ENCODE measurements at places on chromosomes 4 and X. TPM values are rescaled to one million over a fixed set of nuclear protein-coding genes. Genes with fewer than 3 reads are reported as not detected.

ARHGAP4 gene
- total RNA-seq: 13.4 TPM

SERPINA7 gene
- not detected for total RNA-seq

SOWAHB gene
- not detected for total RNA-seq

NSUN7 gene
- total RNA-seq: 6.2 TPM

CC2D2A gene
- 13.1 TPM for total RNA-seq

CT45A3 gene
- total RNA-seq: not detected

GAGE10 gene
- total RNA-seq: not detected

DSPP gene
- not detected for total RNA-seq

UGT2A1 gene
- total RNA-seq: not detected

FGFBP2 gene
- total RNA-seq: 4.0 TPM

MAGEA11 gene
- total RNA-seq: not detected

TCEAL4 gene
- total RNA-seq: 101 TPM

UGT2B11 gene
- total RNA-seq: not detected

CFAP47 gene
- total RNA-seq: not detected

MGARP gene
- total RNA-seq: 1.7 TPM

ARR3 gene
- total RNA-seq: not detected

REELD1 gene
- not detected for total RNA-seq

CCDC110 gene
- total RNA-seq: 3.3 TPM

MAGEA9B gene
- total RNA-seq: not detected

IL1RAPL1 gene
- 3.1 TPM for total RNA-seq

GPC3 gene
- total RNA-seq: 9.9 TPM

GAGE2A gene
- not detected for total RNA-seq

ANOS1 gene
- 4.3 TPM for total RNA-seq

MAOB gene
- 89.0 TPM for total RNA-seq

C4orf36 gene
- 0.97 TPM for total RNA-seq

TLR2 gene
- 15.1 TPM for total RNA-seq

CACNA1F gene
- 0.78 TPM for total RNA-seq

PLCXD1 gene
- total RNA-seq: 9.0 TPM

ARMCX1 gene
- 37.2 TPM for total RNA-seq

TBC1D8B gene
- 4.1 TPM for total RNA-seq

ZFYVE28 gene
- 4.4 TPM for total RNA-seq

P2RY10 gene
- total RNA-seq: not detected

TSPAN5 gene
- total RNA-seq: 2.1 TPM

PDCL2 gene
- total RNA-seq: not detected

PPEF2 gene
- total RNA-seq: not detected

IDH3G gene
- total RNA-seq: 67.1 TPM

DCAF12L2 gene
- not detected for total RNA-seq

TKTL2 gene
- not detected for total RNA-seq

TBC1D1 gene
- 119 TPM for total RNA-seq

BEND4 gene
- total RNA-seq: not detected

ENPP6 gene
- total RNA-seq: not detected

LAP3 gene
- 56.8 TPM for total RNA-seq

Data from right cardiac atrium (tissue), 5 donors.